Type B pancreatic cell (in vitro differentiated cells): ENCODE measurements at places on chromosomes 6 and 20. TPM values are rescaled to one million over a fixed set of nuclear protein-coding genes. Genes with fewer than 3 reads are reported as not detected.

DNA sequence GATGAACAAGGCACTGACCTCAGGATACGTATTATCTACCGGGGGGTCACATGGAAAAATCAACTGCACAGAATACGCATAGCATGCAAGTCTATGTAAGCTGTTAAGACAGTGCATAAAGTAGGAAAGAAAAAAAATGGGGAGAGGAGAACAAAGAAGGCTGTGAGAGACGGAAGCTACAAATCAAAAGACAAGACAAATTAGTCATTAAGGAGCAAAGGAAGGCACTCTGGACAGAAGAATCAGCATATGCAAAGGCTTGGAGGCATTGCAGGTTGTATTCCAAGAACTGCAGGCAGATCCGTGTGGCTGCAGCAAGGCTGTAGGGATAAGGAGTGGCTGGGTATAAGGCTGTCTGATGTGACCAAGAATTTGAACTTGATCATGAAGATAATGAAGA lies 89.0 kb downstream of the NRSN1 start:
- no peak for DNase-seq
- H3K4me3 ChIP-seq = no peak overlapping the region
- H3K36me3 ChIP-seq = no peaks in the 10 kb centered on the region
- no peaks in the 10 kb centered on the region for H3K27me3 ChIP-seq
- H3K4me1 ChIP-seq = no peaks in the 10 kb centered on the region

SLPI gene
- total RNA-seq = 35.7 and 73.6 TPM in 2 replicates

DNA sequence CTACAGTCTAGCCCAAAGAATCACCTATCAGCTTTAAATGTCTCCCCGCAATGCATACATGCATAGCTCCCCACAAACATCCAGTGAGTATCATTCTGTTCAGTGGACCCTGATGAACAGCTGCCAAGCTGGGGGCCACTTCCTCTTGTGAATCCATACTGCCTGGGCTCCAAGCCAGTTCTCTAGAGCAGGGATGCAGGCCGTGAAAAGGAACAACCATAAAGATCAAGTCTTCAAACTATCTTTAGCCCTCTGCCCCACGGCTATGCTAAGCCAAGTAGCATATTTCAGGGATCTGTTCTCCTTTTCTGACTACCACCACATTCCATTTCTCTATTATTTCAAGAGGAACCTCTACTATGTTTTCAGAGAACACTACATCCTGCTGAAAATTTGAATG lies 191.7 kb upstream of the BTBD3 start:
- no peak overlapping the region for H3K4me3 ChIP-seq
- no peak overlapping the region for H3K27ac ChIP-seq
- H3K4me1 ChIP-seq = peaks cover 9% of the 10 kb centered on the region
- peaks cover 4% of the 10 kb centered on the region for H3K36me3 ChIP-seq
- DNase-seq = no peak
- H3K27me3 ChIP-seq = no peaks in the 10 kb centered on the region

RAET1E gene
- total RNA-seq = 1.2 TPM in 1 of 2 replicates, not detected in the other

DNA sequence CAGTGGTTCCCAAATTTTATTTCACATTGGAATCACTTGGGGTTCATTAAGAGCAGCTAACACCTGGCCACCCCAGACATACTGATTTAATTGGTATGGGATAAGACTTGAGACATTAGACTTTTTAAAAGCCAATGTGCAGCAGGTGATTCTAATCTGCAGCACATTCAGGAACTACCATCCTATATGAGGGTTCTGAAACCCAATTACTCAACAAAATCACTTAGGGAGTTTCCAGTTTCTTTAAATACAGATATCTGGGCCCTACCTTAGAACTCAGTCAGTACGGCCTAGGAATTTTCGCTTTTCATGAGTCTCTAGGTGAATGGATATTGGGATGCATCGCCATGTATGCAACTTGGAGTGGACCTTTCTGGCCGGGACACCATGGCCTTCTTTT lies 24.0 kb upstream of the L3MBTL3 start:
- no peak for DNase-seq
- no peaks in the 10 kb centered on the region for H3K4me1 ChIP-seq
- no peak overlapping the region for H3K4me3 ChIP-seq
- H3K27ac ChIP-seq = no peak overlapping the region
- peaks cover 7% of the 10 kb centered on the region for H3K27me3 ChIP-seq

DNA sequence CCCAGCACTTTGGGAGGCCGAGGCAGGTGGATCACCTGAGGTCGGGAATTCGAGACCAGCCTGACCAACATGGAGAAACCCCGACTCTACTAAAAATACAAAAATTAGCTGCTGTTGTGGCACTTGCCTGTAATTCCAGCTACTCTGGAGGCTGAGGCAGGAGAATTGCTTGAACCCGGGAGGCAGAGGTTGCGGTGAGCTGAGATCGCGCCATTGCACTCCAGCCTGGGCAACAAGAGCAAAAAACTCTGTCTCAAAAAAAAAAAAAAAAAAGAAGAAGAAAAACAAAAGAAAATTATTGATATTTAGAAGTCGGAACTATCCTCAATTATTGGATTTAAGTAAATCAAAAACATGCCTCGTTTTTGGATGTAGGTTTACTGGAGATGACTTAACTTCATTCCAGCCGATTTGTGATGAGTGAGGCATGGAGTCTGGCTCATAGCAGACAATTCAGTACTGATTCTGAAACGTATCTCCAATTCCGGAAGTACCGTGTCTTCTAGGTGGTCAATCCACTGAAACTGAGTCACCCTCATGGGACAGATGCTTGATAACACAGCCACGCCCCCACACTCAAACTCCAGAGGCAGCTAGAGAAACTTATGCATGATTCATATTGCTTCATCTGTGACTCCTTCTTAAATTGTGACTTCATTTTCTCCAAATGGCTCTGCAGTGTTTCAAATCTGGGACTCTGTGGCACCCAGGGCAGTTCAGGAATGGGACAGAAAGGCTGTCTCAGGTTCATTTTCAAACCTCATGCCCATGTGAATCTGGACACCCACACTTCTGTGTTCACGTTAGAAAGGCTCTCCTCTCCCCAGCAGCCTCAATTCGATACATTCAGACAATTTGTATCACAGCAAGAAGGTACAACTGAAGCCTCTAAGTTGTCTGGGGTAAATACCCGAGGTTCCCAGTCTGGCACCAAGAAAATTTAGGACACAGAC lies 110.4 kb upstream of the ARMC2 start:
- H3K27me3 ChIP-seq = peaks cover 6% of the 10 kb centered on the region
- DNase-seq = no peak

OPN5 gene
- 4.6 TPM in 1 of 2 replicates, not detected in the other for total RNA-seq

ADGRF5 gene
- 0.58 and 1.2 TPM in 2 replicates for total RNA-seq

- no peaks in the 10 kb centered on the region for H3K27me3 ChIP-seq
- H3K27ac ChIP-seq = no peak overlapping the region
- no peak for DNase-seq
- H3K4me1 ChIP-seq = peaks cover 14% of the 10 kb centered on the region
Observed at GRCh38 chr6:138515657-138516248, 16.5 kb upstream of the NHSL1 start.

ADTRP gene
- total RNA-seq = 1.4 and 3.2 TPM in 2 replicates

GJA10 gene
- not detected in 2 replicates for total RNA-seq
